Stimulated activated naive CD8-positive, alpha-beta T cell treated with anti-CD3 and anti-CD28 coated beads, Interleukin-15, amount 100 ng/mL, for 72 hours (primary cell): ENCODE measurements at places on chromosomes 11 and 22.

DNA sequence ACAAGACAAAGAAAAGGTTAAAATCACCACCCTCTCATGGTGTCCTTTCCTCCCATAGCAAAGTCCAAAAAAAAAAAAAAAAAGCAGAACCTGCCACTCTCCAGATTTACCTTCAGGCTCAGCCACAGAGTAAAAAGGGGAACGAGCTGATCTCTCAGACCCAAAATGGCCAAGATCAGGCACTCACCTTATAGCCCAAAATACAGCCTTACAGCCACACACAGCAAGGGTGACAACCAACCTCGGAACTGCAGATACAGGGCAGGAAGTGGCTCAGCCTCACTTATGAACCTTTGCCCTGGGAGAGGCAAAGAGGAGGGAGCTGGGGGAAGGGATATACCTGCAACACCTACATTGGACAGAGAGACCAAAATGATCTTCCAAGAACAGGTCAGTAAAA lies 4.5 kb downstream of the FHIP1B start:
- DNase-seq = no peak

GRCh38 chr22:35839841-35840301 lies 122.2 kb downstream of the APOL5 start:
- no peak for DNase-seq

DNA sequence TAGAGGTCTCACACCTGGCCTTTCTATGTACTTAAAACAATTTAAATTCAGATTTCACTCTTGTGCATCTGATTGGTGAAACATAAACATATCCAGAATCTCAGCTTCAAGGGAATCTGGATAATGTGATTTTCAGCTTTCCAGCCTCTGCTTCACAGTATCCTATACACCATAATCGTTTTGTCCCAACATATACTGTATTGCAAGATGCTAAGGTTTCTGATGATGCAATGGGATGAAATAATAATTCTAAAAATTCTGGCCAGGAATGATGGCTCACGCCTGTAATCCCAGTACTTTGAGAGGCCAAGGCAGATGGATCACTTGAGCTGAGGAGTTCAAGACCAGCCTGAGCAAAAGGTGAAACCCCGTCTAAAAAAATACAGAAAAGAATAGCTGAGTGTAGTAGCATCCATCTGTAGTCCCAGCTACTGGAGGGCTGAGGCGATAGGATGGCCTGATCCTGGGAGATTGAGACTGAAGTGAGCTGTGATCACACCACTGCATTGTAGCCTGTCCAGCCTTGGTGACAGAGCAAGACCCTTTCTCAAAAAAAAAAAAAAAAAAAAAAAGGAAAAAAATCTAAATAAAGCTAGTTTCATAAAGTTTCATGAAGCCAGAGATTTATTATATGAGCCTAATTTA lies 41.0 kb upstream of the CTSC start:
- DNase-seq = no peak

DNA sequence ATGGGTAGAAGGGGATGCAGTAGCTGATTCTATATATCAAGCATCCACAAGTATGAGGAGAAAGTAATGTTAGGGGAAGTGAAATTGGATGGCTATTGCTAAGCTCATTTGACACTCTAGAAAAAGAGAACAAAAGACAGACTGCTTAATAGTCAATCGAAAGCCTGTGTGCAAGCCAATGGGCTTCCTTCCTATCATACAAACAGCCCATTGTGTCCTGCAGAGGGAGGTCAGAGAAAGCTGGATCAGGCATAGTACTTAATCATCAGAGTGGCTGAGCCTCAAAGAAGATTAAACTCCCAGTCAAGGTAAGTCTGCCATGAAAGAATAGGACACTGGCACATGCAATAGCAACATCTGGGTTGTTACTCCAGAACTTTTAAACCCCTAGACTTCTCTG lies 50.9 kb upstream of the PGR start:
- DNase-seq = no peak

DNA sequence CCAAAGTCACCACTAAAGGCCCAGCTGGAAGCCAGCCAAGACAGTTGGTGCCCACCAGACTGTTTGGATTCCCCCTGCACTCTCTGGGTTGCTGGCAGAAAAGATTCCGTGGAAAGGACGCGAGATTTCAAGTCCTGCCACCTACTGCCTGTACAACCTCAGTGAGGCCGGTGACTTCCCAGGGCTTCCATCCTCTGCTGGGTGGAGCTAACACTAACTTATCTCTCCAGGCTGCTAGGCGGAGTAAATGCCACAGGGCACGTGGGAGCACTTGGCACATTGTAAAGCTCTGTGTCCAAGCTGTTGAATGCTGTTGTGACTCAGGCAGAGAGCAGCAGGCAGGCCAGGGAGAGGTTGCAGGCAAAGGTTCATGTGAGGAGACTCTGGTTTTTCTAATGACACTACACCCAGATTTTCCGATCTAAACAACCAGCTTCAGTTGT lies 50.9 kb upstream of the CDON start:
- DNase-seq = no peak

GRCh38 chr22:23387827-23388516 lies 192.1 kb downstream of the IGLL1 start:
- DNase-seq = no peak

- DNase-seq = no peak
Measured at GRCh38 chr11:64577202-64577601, 13.8 kb upstream of the SLC22A12 start.

DNA sequence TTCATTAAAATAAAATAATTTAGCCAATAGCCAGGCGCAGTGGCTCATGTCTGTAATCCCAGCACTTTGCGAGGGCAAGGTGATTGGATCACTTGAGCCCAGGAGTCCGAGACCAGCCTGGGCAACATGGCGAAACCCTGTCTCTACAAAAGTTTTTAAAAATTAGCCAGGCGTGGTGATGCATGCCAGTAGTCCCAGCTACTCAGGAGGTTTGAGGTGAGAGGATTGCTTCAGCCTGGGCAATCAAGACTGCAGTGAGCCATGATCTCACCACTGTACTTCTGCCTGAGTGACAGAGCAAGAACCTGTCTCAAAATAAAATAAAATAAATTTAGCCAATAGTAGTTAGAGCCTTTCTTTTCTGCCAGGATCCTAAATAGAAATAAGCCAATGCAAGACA lies 12.2 kb downstream of the HPS5 start:
- DNase-seq = no peak

DNA sequence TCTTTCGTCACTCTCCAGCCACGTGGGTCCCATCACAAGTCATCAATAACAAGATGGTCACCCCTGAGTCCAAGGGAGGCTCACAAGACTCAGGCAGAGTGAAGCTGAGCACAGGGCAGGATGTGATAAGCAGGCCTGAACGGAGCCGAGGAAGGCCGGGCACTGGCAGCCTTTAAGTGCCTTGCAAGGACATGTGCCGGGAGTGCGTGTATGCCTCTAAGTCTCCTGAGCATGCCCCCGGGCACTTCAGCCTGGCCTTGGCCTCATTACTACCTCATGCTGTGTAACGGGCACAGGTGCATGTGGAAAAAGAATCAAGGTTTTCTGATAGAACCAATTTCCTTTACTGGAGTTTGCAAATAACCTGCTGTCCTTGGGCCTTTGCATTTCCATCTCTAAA lies 55.8 kb downstream of the UBASH3B start:
- no peak for DNase-seq

DNA sequence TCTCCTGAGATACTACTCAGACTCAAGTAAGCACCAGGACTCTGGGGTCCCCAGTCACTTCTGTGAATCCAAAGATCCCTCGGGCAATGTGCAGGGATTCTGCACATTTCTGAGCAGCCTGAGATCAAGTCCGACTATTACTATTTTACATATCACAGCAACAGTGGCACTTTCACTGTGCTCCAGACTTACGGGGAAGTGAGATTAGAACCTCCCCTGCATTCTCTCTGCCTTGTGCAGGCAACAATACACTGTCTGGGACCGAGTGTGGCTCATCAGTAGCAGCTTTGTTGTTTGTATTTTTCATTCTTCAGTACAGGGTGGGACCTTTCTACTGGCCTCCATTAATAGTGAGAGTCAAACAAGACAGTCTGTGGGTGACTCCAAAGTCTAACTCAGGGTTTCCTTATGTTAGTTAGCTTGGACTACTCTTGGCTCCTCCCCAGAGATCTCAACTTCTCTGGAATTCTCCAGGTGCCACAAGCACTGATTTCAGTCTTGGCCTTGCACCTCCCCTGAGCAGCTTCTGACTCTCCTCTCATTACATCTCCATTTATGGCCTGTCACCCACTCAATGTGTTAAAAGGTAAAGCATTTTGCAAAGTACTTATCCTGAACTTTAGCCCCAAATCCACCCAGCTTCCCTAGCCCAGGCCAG lies 76.2 kb upstream of the TOP3B start:
- DNase-seq = no peak

GRCh38 chr22:49011379-49011768 lies 816.3 kb downstream of the BRD1 start:
- no peak for DNase-seq

- no peak for DNase-seq
Measured at GRCh38 chr11:103926990-103927389, 109.5 kb upstream of the DDI1 start.

DNA sequence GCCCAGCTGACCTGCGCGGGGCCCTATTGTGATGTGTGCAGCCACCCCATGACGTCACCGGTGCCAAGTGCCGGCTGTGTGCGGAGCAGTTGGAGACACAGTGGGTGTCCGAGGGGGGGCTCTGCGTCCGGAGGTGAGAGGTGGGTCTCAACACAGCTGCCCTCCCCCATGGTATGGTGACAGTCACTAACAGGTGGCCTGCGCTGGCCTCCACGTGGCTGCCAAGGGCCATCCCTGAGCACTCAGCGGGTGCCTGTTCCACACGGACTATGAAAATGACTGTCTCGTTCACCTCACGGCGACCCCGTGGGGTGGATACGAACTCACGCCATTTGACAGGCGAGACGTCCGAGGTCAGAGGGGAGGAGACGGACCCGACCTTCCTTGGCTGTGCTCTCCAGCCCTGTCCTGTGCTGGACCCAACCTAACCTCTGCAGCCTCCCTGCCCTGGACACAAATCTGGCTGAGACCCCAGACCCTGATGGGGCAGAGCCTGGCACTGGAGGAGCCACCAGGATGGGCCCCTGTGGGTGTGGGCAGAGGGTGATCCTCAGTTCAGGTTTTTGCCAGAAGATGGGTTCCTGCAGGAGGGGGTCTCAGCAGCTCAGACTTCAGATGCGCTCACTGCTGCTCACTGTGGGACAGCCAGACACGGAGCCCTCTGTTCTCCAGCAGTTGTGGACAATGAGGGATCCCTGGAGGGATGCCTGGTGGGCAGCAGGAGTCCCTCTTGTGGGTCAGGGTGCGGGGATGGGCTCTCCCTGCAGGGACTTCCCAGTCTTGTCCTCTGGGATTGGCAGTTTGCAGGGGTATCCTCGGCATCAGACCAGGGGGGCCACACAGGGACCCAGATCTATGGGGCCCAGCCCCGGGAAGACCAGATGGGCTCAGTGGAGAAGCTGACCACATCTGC lies 6.3 kb downstream of the HRAS start:
- no peak for DNase-seq

DNA sequence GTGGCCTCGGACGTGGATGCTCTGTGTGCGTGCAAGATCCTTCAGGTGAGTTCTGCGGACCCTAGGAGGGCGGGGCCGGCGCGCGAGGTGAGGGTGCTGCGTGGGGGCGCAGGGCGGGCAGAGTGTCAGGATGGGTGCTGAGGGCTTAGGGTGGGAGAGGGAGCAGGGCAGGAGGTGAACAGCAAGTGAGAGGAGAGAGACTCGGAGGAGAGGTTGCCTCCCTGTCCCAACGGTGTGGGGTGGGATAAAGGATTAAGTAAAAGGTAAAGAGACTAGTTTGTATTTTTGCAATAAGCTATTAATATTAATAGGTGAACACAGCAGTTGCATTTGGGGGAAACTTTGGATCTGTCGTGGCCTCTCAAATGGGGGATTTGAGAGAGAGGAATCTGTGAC lies 451 bp downstream of the CDC45 start:
- DNase-seq = no peak

DNA sequence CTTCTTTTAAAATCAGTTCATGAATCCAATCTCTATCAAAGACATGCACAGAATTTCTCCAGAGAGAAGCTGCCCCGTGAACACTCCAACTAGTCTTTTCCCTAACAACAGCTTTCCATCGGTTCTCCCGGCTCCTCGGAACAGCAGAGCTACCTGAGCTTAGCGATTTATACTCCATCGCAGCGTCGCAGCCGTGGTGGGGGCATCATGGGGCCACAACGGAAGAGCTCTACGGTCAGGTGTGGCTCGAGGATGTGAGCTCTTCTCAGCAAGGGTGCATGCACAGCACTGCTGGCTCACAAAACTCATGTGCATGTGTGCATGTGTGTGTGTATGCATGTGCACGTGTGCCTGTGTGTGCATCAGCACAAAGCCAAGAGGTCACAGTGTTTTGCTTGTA lies 11.7 kb upstream of the MOB2 start:
- no peak for DNase-seq

- no peak for DNase-seq
Measured at GRCh38 chr11:21323617-21324016, 654.2 kb downstream of the NELL1 start.

GRCh38 chr22:49491726-49492125 lies 335.9 kb downstream of the BRD1 start:
- DNase-seq = no peak

DNA sequence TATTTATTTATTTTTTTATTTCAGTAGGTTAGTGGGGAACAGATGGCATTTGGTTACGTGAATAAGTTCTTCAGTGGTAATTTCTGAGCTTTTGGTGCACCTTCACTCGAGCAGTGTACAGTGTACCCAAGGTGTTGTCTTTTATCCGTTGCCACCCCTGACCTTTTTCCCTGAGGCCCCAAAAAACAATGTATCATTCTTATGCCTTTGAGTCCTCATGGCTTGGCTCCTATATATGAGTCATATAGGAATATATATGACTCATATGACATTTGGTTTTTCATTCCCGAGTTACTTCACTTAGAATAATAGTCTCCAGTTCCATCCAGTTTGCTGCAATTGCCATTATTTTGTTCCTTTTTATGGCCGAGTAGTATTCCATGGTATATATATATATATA lies 763.9 kb downstream of the NTM start:
- no peak for DNase-seq

DNA sequence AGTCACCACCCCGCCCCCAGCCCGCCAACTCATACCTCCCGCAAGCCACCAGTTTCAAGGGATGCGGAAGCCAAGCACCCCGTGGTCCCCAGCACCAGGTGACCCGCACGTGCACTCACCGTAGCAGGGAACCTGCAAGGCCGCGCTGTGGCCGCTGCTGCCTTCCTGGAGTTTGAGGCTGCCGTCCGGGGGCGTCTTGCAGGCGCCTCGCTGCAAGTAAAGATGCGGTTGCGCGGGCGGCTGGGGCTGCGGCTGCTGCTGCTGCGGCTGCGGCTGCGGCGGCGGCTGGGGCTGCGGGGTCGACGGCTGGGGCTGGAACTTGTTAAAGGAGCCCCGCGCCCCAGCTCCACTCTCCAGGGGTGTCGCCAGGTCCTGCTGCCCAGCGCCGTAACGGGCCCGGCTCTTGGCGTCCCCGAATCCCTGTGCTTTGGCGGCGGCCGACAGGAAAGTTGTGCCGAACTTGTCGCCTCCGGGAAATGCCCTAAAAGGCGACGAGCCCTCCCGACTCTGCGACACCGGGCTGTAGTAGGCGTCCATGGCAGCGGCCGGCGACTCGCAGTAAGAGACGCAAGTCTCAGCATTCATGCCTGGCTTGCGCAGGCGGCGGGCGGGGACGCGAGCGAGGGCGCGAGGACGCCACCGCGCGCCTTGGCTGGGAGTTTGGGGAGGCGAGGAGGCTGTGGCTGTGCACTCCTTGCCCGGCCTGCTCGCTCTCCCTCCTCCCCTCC lies at the start of gene ALX4:
Gene ALX4, minus strand, starts transcription at position 662 of the 728 bp plus-strand sequence. Its CDS starts 77 bp downstream, at position 585.
- no peak for DNase-seq
